ENCODE measurements at places on chromosomes 5 and 9.

GRCh38 chr5:176748967-176749935 lies 61.1 kb upstream of the UNC5A start:
- no peak for DNase-seq

DNA sequence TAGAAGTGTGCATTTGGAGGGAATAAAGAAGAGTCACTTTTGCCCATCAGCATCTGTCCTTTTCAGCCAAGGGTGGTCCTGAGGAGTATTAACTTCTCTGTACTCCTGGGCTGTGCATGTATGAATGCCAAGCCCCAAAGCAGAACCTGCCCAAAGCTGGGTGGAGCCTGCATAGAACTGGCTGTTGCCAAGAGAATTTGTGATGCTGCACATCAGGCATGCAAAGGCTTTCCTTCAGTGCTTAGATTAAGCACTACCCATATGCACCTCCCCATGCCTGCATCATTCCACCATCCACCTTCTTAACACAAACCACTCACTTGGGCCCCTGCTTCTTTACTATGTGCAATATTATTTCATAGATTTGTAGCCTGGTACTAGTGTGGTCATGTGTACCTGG lies 493.8 kb downstream of the KIF4B start:
- no peak for DNase-seq

DNA sequence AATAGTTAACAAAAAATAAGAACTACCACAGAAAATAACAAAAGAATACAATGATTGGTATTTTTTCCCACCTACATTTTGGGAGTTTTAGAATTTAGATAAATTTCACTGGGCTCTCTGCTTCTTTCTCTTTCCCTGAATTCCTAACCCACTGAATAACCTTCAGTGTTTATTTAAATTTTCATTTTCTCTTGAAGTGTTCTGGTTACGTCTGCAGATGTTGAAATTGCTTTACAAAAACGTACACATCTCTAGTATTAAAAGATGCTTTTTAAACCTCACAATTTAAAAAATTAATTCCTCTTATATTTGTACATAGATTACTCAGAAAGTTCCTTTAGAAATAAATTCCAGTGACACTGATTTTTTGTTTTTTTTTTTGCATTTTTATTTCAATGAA lies 158.7 kb upstream of the TUT7 start:
- no peak for DNase-seq

- no peak for DNase-seq
Observed at GRCh38 chr5:64727150-64727549, 36.8 kb downstream of the SHISAL2B start.

DNA sequence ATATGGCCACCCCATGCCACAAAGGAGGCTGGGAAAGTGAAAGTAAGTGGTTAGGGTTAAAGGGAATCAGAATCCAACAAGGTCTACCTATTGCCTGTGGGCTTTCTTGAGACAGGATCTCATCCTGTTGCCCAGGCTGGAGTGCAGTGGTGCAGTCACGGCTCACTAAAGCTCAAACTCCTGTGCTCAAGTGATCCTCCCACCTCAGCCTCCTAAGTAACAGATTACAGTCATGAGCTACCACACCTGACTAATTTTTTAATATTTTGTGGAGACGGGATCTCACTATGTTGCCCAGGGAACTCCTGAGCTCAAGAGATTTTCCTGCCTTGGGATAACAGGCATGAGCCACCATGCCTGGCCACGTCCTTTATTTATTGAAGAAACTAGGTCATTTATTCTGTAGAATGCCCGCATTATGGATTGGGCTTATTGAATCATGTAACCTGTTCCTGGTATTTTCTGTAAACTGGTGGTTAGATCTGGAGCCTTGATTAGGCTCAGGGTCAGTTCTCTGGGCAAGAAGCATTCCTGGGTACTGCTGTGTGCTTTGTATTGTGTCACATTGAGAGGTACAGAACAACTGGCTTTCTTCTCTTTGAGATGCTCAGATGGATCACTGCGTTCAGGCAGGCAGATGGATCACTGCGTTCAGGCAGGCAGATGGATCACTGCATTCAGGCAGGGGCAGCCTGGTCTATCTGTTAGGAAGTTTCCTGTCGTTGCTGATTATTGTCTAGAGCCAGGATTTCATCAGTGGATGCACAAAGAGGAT lies 41.6 kb downstream of the ERGIC1 start:
- no peak for DNase-seq

DNA sequence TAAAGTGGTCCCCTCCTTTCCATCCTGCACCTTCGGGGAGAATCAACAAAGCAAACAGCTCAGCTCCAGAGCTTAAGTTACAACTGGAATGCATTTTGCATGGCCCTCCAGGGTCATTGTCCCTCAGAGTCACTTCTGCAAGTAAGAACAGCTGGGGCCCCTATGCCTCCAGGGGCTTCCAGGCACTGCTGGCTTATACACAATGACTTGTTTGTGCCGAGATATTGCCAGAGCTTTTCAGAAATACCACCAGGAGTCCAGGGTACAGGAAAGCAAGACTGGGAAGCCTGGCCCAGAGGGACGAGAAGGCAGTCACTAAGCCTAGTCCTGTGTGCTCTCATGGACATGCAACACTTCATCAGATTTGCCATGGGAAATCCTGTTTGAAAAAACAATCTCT lies 11.3 kb downstream of the FRMD3 start:
- DNase-seq, result no peak

GRCh38 chr5:168793841-168794837 lies 215.0 kb upstream of the PANK3 start:
- DNase-seq, result no peak

DNA sequence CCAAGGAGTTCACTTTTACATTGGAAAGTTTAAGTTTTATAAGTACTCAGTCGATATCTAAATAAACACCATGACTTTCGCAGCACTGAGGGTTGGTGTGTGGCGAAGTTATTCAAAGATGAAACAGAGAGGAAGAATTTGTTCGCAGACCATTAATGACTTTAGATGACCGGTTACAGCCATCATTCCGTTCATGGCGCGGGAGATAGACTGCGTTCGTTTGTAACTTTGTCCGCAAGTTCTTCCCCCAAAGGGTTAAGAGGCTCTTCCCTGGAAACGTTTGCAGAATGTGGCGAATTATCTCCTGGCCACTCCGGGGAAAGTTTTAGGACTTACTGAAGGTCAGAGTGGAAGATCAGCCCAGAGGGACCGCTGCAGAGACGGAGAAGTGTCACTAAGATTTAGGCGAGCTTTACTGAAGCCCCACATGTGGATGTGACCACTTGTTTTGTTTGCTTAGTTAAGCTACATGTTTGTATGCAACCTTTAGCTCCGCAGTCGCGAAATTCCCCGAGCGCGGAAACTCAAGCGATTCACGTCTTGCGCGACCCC lies 2.2 kb upstream of the FOXD1 start:
- DNase-seq, result no peak

DNA sequence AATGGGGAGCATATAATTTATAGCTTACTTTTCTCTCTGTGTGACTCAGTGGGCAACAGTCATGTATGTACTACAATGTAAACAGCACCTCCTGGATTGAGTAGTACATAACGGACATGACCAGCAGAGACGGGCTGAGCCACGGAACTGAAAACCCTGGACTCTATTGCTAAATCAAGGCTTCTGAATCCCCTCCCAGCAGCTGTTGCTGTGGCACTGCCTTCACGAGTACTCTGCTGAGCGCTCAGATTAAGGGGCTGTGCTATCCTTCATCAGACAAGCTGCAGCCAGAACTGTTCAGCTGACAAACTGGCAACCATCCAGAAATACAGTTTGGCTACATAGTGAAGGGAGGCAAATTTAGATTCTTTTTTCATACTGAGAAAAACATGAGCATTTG lies 131.3 kb upstream of the CCDC180 start:
- DNase-seq, result no peak

DNA sequence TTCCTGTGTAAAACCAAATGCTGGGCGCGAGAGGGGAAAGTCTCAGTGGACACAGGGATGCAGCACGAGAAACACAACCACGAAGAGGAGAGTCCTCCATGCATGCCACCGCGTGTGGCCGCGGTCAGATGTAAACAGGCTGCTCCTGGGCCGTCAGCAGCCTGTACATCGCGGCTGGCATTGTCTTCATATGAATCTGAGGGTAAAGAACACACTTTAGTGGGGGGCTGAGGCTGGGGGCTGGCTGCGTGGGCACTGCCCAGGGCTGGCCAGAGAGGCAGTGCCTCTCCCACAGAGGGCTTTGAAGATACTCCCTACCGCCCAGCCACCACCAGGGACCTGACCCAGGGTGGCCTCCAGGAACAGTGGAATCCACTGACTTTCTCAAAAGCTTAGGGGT lies 106.2 kb downstream of the ENTREP1 start:
- DNase-seq, result no peak

- DNase-seq, result no peak
Observed at GRCh38 chr9:81053298-81054025, 635.9 kb downstream of the TLE1 start.

- DNase-seq, result no peak
Observed at GRCh38 chr9:81665322-81665871, 23.9 kb downstream of the TLE1 start.

- DNase-seq, result no peak
Observed at GRCh38 chr9:93467462-93467861, 14.1 kb upstream of the FAM120AOS start.

Data from effector memory CD8-positive, alpha-beta T cell (primary cell).